ENCODE measurements at places on chromosomes 3 and 15.

DNA sequence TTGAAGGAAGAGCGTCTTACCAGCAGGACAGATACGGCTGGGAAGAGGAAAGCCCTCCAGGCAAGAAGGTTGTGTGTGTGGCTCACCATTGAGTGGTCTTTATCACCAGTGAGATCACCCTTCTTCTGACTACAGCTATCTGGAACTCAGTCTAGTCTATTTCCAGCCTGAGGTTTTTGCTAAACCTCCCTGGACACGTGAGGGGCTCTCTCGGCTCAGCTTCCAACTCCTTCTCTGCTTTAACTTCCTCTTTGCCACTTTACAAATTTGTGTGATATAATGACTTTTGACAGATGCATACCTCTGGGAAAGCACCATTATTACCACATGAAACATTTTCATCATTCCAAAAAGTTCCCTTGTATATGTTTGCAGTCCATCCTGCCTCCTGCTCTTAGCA, 15.3 kb upstream of the ROPN1 start:
- H3K4me3 ChIP-seq, result no peak overlapping the region
- H3K27ac ChIP-seq, result no peak overlapping the region
- peak; percentile 6 for DNase-seq

DNA sequence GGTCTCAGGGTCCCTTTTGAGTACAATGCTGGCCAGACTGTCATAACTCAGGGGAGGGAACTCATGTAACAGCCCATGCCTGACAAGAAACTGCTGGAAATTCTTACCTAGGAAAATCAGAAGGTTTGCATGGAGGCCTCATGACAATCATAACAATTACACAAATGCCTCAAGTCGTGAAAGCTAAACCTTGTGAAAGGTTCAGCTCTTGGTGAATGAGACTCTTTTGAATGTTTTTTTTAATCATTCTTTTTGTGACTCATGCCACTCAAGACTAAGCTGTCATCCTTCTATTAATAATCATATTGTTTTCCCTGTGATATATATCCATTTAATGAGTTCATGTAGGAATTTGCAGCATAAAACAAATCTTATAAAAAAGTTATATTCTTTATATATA, 61.4 kb upstream of the LEKR1 start:
- no peaks in the 10 kb centered on the region for H3K36me3 ChIP-seq
- DNase-seq, result no peak
- no peaks in the 10 kb centered on the region for H3K4me1 ChIP-seq
- no peaks in the 10 kb centered on the region for H3K27me3 ChIP-seq
- H3K4me3 ChIP-seq, result no peak overlapping the region
- H3K27ac ChIP-seq, result no peak overlapping the region

GRCh38 chr15:80605591-80606150, 89.4 kb upstream of the ABHD17C start:
- no peak overlapping the region for H3K4me3 ChIP-seq
- peak; percentile 47 for DNase-seq
- H3K36me3 ChIP-seq, result no peaks in the 10 kb centered on the region
- no peak overlapping the region for H3K27ac ChIP-seq
- peaks cover 33% of the 10 kb centered on the region for H3K4me1 ChIP-seq

- H3K27me3 ChIP-seq, result no peaks in the 10 kb centered on the region
- H3K4me1 ChIP-seq, result no peaks in the 10 kb centered on the region
- H3K4me3 ChIP-seq, result no peak overlapping the region
- no peak overlapping the region for H3K27ac ChIP-seq
- no peaks in the 10 kb centered on the region for H3K36me3 ChIP-seq
Measured at GRCh38 chr3:24670871-24671270, 176.2 kb upstream of the THRB start.

GRCh38 chr3:60953351-60953750, 297.9 kb downstream of the FHIT start:
- H3K27me3 ChIP-seq, result no peaks in the 10 kb centered on the region
- H3K36me3 ChIP-seq, result no peaks in the 10 kb centered on the region
- H3K27ac ChIP-seq, result no peak overlapping the region
- H3K4me1 ChIP-seq, result peaks cover 15% of the 10 kb centered on the region

DNA sequence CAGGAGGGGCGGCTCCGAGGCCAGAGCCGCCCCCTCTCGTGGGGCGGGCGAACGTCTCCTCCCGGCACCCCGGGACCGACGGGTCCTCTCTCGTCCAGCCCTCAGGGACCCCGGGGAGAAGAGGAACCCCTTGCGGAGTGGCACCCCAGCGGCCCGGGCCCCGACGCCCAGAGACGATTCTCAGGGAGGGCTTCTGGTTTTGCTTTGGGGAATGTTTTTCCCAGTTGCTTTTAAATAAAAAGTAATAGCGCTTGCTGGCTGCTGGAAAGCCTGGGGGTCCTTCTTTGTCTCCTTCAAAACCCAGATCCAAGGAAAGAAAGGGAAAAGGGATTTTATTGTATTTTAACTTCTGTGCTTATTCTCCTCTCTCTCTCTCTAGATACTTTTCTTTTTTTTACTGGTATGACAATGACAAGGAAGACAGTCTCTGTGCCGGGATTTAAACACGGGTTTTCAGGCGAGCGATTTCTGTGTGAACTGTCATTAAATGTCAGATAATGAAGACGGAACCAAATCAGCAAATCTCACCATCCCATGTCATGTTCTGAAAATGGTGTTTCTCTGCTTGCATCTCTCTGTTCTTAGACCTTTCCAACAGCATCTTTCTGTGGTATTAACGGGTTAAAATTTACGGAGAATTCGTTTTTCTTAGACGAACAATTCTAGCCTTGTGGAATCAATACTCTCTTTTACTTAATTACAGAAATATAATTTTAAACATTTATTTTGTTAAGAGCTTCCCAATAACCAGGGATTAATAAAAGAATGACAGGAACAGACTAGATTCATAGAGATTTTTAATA, 530 bp upstream of the PCOLCE2 start:
- peak overlapping the region; percentile 57 for H3K4me3 ChIP-seq
- DNase-seq, result no peak
- no peaks in the 10 kb centered on the region for H3K36me3 ChIP-seq
- no peaks in the 10 kb centered on the region for H3K27me3 ChIP-seq

DNA sequence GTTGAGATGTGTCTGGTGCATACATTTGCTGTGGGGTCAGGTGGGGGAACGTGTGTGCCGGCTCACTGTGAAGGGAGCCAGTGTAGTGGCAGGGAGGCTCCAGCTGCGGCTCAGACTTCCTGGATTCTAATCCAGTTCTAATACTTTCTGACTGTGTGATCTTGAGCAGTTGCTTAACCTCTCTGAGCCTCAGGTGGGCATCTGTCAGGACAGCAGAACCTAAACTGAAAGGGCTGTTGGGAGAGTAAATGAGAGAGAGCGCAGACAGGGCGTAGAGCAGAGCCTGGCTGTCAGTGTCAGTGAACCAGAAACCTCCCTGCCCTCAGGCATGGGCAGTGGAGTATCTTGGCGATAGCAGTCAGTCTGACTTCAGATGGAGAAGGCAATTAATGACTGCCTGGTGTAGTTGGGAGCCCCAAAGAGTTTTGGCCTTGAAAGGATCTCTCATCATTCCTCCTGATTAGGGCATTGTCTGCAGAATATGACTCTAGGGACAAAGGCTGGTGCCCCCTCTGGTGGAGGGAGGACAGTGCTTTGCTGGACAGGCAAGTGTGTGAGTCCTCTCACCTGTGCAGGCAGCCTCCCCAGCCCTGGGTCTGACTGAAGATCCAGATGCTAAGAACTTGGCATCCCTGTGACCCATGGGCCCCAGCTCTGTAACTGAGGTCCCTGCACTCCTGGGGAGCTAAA, 9.6 kb downstream of the KBTBD13 start:
- H3K4me1 ChIP-seq, result peaks cover 54% of the 10 kb centered on the region
- no peak overlapping the region for H3K4me3 ChIP-seq
- no peaks in the 10 kb centered on the region for H3K36me3 ChIP-seq

- H3K4me1 ChIP-seq, result no peaks in the 10 kb centered on the region
- H3K36me3 ChIP-seq, result no peaks in the 10 kb centered on the region
- DNase-seq, result no peak
- no peak overlapping the region for H3K27ac ChIP-seq
Measured at GRCh38 chr15:37122703-37123102, 22.4 kb upstream of the MEIS2 start.

DNA sequence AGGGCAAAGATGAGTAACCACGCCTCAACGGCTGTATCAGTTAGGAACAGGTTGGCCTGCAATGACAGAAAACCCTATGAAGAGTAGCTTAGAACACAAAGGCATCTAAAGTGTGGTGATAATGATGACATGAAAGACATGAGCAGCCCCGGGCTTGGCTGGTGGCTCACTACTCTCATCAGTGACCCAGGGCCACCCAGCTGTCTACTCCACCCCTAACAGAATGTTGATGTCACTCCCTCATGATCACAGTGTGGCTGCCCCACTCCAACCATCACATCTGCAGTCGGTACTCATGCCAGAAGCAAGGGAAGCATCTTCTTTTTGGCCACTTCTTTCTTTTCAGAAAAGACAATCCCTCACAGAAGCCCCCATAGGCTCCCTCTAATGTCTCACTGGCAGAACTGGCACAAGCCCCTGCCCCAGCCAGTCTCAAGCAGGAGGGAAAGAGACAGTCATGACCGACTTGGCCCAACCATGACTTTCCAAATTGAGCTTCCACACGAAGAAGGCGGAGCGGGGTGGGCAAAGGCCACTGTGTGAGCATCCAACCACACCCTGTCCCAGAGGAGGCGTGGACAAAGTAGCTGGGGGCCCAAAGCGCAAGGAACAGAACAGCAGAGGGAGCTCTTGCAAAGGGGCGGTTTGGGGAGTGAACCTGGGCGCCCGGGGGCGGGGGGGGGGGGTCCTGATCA, 72.0 kb upstream of the IQSEC1 start:
- no peak for DNase-seq
- no peak overlapping the region for H3K27ac ChIP-seq
- H3K27me3 ChIP-seq, result no peaks in the 10 kb centered on the region
- no peaks in the 10 kb centered on the region for H3K4me1 ChIP-seq

GRCh38 chr3:115834068-115834467, 210.8 kb downstream of the GAP43 start:
- no peaks in the 10 kb centered on the region for H3K4me1 ChIP-seq
- no peaks in the 10 kb centered on the region for H3K36me3 ChIP-seq
- no peaks in the 10 kb centered on the region for H3K27me3 ChIP-seq
- H3K4me3 ChIP-seq, result no peak overlapping the region
- H3K27ac ChIP-seq, result no peak overlapping the region

DNA sequence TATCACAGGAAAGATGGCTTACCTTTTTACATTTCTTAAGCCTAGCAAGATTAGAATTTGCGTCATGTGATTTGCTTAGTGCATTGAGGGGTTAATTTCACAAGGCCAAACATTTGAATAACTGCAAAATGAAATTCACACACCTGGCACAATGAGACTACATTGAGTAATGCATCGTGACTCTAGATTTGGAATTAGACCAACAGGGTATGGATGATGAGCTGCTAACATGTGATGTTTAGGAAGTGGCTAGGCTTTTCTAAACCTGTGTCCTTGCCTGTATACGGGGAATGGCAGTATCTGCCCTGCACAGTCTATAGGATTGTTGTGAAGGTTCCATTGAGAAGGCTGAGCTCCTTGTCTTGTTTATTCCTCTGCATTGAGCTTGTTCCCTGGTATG, 160.1 kb downstream of the MFSD1 start:
- H3K27ac ChIP-seq, result no peak overlapping the region
- H3K4me1 ChIP-seq, result no peaks in the 10 kb centered on the region
- no peaks in the 10 kb centered on the region for H3K27me3 ChIP-seq

GRCh38 chr3:66592927-66593625, 92.3 kb upstream of the LRIG1 start:
- DNase-seq, result no peak
- no peaks in the 10 kb centered on the region for H3K4me1 ChIP-seq
- no peaks in the 10 kb centered on the region for H3K27me3 ChIP-seq

DNA sequence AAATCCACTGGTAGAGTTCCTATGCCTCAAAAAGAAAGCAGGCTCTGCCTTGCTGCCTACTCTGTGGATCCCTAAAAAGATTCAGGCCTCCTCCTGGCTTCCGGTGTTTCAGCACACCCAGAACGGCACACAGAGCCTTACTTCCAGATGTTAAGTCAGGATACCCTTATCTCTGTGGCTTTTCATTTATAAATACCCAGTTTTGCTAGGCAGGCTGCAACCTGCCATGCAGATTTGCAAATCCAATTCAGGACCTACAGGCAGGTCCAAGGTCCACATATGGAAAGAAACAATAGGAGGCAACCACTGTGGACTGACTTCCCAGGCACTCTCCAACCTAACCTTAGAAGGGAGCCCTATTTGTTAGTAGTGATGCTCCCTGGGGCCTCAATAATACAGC, 30.7 kb downstream of the EFL1 start:
- no peak for DNase-seq
- H3K27me3 ChIP-seq, result no peaks in the 10 kb centered on the region
- no peak overlapping the region for H3K4me3 ChIP-seq
- no peaks in the 10 kb centered on the region for H3K36me3 ChIP-seq

GRCh38 chr15:95016511-95017229, 785.3 kb downstream of the MCTP2 start:
- H3K36me3 ChIP-seq, result no peaks in the 10 kb centered on the region
- peak overlapping the region; percentile 15 for H3K27ac ChIP-seq
- H3K4me3 ChIP-seq, result no peak overlapping the region
- H3K27me3 ChIP-seq, result no peaks in the 10 kb centered on the region
- H3K4me1 ChIP-seq, result peaks cover 18% of the 10 kb centered on the region
- DNase-seq, result no peak

DNA sequence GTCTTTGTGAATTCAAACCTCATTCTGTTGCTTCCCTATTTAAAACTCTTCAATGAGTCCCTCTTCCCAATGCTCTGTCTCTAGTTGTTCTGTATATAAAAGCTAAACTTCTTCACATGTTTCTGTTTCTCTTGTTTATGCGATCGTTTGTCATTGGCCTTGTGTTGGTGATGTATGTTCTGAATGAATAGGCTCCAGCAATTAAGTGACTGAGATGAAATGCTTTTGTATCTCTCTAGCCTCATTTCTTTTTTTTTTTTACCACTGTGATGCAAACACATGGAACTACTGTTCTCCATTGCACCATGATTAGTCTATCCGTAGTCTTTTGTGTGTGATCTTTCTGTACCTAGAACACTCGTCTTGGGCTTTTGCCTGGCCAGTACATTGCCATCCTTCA, 380.5 kb upstream of the TPRG1 start:
- H3K27me3 ChIP-seq, result no peaks in the 10 kb centered on the region
- no peaks in the 10 kb centered on the region for H3K36me3 ChIP-seq
- no peak for DNase-seq
- H3K4me1 ChIP-seq, result peaks cover 9% of the 10 kb centered on the region
- H3K27ac ChIP-seq, result no peak overlapping the region

GRCh38 chr15:25937796-25938195, 74.7 kb upstream of the ATP10A start:
- DNase-seq, result no peak
- H3K4me1 ChIP-seq, result no peaks in the 10 kb centered on the region
- no peaks in the 10 kb centered on the region for H3K27me3 ChIP-seq
- H3K4me3 ChIP-seq, result no peak overlapping the region

DNA sequence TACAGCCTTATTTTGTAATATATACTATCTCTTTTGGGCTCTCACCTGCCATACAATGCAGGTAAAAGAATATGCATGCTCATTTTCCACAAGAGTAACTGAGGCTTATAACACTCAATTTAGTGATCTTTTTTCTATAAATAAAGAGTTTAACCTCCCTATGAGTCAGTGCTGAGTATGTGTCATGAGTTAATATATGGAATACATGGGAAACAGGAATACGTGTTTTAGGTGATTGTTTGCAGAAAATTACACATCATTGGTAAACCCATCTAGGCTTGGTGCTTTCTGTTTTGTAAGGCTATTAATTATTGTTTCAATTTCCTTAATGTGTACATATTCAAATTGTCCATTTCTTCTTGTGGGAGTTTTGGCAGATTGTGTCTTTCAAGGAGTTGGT, 411.3 kb downstream of the GRM7 start:
- H3K27ac ChIP-seq, result no peak overlapping the region
- H3K4me3 ChIP-seq, result no peak overlapping the region
- no peaks in the 10 kb centered on the region for H3K36me3 ChIP-seq
- H3K27me3 ChIP-seq, result no peaks in the 10 kb centered on the region
- H3K4me1 ChIP-seq, result no peaks in the 10 kb centered on the region
- no peak for DNase-seq

GRCh38 chr3:40858364-40859115, 333.8 kb downstream of the ZNF621 start:
- no peaks in the 10 kb centered on the region for H3K36me3 ChIP-seq
- no peaks in the 10 kb centered on the region for H3K27me3 ChIP-seq
- no peak overlapping the region for H3K4me3 ChIP-seq
- no peaks in the 10 kb centered on the region for H3K4me1 ChIP-seq

All from vagina (tissue), 2 donors.